Left renal cortex interstitium (tissue), 4 donors: ENCODE measurements at places on chromosomes 1 and 21. TPM values are rescaled to one million over a fixed set of nuclear protein-coding genes. Genes with fewer than 3 reads are reported as not detected.
A peak's percentile ranks its signal among the peaks of the same experiment; 100 is the strongest.

DNA sequence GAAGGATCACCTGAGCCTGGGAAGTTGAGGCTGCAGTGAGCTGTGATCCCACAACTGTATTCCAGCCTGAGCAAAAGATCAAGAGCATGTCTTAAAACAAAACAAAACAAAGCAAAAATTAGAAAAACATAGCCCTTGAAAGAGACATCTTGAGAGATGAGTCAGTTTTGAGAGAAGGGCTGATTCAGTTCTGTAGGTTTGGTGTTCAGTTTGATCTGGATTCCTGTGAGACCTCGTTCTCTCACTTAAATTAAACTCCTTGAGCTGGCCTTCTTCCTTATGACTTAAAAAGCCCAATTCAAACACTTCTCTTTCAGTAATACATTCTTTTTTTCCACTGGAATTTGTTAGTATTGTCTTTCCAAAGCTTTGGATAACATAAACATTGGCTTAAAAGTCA, 164.2 kb downstream of the NRIP1 start:
- DNase-seq = no peak

TFAP2E gene
- 1.4 TPM for polyA plus RNA-seq

DNA sequence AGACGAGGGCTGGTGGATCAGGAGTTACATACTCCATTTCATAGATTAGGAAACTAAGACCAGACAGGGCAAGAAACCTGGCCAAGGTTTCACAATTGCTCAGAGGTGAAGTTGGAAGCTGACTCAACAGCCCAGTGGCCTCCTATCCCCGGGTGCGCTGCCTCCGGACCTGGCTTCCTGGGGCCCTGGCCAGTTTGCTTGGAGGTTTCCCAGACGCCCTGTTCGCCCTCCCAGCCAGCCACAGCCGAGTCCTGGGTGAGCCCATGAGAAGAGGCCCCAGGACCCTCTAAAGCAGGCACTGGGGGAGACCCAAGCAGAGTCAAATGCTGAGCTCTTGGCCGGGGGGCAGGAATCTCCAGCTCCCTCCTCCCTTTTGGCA, 180.1 kb downstream of the ZBTB18 start:
- DNase-seq = no peak

- no peak for DNase-seq
These were observed 14.9 kb downstream of the PTCH2 start for GRCh38 chr1:44828003-44828651.

GRCh38 chr1:164725401-164725800, 166.4 kb downstream of the PBX1 start:
- DNase-seq = no peak

DNA sequence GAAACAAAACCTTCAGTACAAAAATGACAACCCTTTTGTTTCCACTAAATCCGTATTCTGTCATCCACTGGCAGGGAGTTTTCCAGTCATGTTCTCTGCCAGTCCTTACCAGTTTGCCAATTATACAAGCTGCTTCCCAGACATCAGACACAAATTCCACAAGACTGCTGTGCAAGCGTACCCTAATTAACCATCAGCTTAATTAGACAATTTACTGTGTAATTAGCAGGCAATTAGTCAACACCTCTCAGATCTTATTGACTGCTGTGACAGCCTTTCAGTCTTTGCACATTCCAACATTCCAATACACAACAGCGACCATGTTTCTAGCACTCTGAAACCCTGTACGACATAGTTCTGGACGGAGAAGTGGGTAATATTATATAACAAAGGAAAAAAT, 420.1 kb downstream of the DPYD start:
- no peak for DNase-seq

DNA sequence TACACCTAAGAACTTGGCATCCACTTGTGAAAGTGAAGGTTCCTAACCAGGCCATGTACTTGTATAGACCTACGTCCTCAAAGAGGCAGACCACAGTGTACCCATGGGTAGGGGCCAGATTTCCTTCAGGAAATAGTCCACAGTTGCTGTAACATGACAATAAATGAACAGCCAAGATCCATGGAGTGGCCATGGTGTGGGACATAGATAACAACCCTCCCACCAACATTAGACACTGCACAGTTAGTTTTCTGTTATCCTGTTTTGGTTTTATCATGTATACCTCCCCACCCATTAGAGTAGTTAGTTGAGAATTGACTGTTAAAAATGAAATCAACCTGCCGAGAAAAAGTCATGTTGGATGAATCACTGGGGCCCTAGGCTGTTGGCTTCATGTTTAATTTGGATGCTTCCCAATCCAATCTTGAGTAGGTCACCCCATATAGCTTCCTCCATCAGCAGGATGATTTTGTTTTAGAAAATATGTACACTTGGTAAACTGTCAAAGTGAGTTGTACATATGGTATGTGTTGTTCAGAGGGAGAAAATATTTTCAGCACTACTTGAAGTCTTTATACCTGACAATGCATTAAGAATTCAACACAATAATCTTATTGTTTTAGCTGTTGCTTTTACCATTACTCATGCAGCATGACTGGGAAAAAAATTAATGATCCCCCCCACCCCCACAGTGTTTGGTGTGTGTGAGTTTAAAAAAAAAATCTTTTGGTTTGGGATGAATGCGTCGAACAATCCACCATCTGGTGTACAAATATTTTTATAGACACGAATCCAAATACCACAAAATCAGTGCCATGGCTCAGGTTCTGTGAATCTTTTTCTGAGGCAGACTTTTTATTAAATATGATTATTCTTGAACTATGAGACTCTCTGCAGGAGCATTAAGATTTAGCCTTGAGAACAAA, 88.3 kb upstream of the ARHGAP29 start:
- DNase-seq = no peak

HSPB7 gene
- polyA plus RNA-seq = 3.9 TPM

CCDC17 gene
- 1.7 TPM for polyA plus RNA-seq

DNA sequence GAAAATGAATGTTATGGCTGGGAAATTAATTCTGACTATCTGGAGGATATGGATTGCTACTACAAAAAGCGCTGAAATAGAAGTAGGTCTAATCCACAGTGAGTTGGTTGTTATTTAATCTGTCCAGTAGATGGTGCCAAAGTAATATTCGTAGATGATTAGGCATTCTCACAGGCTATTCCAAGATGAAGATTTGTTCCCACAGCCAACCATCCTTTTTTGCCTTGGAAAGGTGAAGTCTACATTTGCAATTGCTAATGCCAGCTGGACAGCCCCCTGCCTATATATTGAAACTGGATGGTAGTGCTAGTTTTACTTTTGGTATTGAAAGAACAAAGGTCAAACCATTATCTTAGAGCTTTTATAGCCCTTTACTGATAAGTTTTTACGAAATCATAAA, 43.8 kb downstream of the RBM11 start:
- peak; percentile 54 for DNase-seq

KCNE2 gene
- 1.6 TPM for polyA plus RNA-seq

- no peak for DNase-seq
These were observed 283.5 kb downstream of the S1PR1 start for GRCh38 chr1:101520302-101520701.

GRCh38 chr1:61388566-61388965, 306.2 kb downstream of the NFIA start:
- no peak for DNase-seq

DNASE2B gene
- polyA plus RNA-seq = 0.11 TPM

- DNase-seq = no peak
These were observed 3.2 kb downstream of the SERINC2 start for GRCh38 chr1:31416101-31416736.

OR2L8 gene
- not detected for polyA plus RNA-seq

DNA sequence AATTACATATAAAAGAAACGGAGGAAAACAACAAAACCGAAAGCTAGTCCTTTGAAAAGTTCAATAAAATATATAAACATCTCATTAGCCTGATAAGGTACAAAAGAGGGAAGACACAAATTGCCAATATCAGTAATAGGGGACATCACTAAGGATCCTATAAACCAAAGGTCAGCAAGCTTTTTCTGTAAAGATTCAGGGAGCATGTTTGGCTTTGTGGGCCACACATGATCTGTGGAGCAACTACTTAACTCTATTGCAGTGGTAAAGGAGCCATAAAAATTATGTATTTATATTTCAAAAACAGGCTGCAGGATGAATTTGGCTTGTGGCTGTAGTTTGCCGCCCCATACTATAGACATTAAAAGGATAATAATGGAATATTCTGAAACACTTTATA, 5.5 kb upstream of the NSUN4 start:
- no peak for DNase-seq

DNA sequence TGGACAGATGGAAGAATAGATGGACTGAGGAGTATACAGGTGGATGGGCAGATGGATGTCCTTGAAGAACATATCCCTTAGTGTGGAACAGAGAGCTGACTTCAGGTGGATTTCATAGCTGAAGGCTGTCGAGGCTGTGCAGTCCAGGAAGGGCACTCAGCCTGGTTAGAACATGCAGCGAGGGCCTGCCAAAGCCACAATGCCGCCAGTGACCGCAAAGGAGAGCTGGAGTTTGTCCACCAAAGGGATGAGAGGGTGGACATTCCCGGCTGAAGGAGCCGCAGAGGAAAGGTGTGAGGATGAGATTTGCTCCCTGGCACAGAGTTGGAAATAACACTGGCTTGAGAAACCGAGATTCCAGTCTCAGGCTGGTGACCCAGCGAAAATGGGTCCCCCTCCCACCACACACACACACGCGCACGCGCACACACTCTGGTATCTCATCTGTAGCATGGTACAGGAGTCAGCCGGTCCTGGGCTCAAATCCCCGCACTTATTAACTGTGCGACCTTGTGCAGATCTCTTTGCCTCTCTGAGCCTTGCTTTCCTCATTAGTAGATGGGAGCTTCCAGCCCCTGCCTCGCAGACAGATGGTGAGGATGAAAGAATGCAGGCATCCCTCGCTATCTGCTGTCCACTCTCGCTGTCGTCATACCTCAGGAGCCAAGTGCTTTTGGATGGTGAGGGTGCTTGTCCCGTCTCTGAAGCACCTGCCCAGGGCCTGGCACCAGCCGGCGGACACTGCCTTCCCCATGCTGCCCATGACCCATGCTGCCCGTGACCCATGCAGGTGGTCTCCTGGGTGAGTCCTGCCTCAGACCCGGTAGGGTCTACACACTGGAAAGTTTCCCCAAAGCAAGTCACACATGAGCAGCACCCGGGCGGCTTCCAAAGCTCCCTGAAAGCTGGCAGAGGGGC, 26.8 kb upstream of the EFHD2 start:
- DNase-seq = no peak

DNA sequence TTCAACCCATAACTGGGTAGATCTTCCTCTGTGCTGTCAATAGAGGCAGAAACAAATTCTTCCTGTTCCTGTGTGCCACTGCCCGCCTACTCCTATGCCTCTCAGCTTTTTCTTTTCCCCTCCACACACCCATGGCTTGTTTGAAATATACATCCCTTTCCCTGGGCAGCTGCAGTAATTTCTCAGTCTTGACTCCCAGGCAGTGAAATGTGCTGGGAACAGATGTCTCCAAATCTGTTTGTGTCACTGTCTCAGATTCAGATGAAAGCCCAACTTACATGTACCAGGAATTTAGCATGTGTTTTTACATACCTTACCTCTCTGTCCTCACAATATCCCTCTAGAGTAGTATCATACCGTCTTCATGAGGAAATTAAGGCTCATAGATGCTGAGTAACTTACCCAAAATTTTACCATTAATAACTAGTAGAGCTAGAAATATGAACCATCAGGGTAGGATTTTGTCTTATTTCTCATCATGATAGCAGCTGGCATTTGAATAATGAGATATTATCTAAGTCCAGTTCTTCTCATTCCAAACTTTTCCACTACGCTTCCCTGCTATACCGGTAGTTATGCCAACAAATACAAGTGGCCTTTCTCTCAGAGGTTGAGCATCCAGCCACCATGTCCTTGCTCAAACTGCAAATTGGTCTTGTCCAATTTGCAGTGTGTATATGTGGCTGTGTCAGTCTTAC, 4.7 kb upstream of the VASH2 start:
- DNase-seq = no peak

SERTAD4 gene
- 4.5 TPM for polyA plus RNA-seq

RHD gene
- 1.9 TPM for polyA plus RNA-seq

DNA sequence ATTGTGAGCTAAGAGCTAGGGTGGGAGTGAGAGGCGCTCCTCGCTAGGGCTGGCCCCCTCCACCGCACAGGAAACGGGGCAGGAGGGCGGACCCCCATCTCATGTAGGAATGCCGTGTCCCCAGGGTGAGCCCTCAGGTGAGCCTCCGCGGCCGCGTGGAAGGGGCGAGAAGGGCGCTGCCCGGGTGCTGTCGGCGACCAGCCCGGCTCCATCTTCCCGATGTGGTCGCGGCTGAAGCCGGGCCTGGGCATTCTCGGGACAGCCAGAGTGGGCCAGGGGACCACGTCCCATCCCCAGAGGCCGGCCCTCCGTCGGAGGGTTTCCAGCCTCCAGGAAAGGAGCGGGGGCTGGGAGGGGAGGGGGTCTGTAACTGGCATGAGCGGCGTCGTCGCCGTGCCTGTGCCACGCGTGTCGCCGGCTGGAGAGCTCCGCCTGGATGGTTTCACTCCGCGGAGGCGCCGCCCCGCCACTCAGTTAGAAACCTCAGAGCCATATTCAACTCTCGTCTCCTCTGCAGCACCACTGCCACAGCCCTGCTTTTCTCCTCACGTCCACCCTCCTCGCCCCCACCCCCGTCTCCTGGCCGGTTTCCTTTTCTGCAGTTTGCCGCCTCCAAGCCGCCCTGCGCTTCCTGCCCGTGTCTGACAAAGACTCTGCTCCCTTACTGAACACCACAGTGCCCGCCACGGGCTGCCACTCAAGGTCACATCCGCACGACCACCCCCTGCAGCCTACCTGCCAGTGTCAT, at the start of gene TMEM269:
TMEM269 (plus strand) TSS at position 46 of the 748 bp plus-strand sequence. CDS start 4,903 bp downstream, outside the sequence.
- no peak for DNase-seq

- DNase-seq = no peak
These were observed 1.2 kb upstream of the CCDC28B start for GRCh38 chr1:32199043-32199716.
